Hematopoietic multipotent progenitor cell treated with erythropoietin and hydrocortisone succinate and interleukin-3 and kit ligand, for 15 days (in vitro differentiated cells): ENCODE measurements at places on chromosomes 6 and 20.

GRCh38 chr20:48761023-48761785 lies 66.6 kb downstream of the PREX1 start:
- no peak for DNase-seq

DNA sequence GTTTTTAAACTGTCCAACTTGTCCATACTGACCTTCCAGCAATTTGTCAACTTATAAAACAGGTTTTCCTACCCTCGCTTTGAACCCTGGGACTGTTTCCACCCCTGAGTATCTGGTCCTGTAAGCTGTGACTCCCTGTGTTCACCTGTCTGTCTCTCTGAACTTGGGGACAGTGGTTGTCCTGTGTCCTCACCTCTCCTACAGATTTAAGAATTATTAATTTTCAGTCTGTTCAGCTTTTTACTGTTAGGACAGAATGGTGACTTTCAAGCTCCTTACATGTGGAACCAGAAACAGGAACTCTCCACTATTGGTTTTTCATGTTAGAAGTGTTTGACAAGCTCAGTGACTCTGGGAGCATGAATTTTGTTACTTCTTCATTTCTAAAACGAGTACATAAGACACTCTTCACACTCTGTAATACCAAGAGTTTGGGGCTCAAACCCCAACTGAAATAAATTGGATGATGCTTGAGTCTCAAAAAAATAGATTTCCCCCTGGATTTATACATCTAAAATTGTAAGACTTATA lies 713.9 kb downstream of the COL12A1 start:
- DNase-seq: no peak

DNA sequence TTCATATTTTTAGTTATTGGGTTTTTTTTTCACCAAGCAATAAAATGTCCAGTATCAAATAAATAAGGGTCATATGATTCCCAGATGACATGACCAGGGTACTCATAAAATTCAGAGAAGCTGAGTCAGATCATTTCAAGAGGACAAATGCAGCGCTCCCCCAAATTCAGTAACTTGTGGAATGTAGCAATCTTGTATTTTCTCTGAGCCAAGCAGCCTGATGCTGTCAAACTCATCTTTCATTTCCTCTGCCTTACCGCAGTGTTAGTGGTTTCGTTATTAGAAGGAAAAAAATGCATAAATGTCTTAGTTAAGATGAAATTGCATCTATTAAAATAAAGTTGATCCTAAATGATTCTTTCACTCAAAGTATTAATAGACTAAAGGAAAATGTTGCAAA lies 57.8 kb upstream of the EDN1 start:
- no peak for DNase-seq

DNA sequence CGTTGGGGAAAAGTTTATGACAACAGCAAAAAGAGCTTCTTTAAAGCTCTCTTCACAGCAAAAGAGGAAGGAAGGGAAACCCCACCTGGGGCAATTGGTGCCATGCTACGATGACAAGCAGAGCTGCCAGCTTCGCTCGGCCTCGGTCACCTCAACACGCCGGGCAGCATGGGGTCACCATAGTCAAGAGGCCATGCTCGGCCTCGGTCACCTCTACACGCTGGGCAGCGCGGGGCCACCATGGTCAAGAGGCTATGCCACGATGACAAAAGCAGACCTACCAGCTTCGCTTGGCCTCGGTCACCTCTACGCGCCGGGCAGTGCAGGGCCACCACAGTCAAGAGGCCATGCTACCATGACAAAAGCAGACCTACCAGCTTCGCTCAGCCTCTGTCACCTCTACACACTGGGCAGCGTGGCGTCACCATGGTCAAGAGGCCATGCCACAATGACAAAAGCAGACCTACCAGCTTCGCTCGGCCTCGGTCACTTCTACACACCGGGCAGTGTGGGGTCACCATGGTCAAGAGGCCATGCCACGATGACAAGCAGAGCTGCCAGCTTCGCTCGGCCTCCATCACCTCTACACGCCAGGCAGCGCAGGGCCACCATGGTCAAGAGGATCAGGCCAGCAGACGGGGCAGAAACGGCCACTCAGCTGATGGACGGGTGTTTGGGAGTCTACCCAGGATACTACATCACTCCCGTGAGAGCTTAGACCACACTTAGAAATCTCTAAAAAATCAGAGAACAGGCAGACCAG lies 12.1 kb downstream of the APMAP start:
- DNase-seq: no peak

GRCh38 chr6:27743787-27744186 lies 168.4 kb downstream of the OR2B2 start:
- no peak for DNase-seq
